ENCODE measurements at places on chromosomes 5 and 9. TPM values are rescaled to one million over a fixed set of nuclear protein-coding genes. Genes with fewer than 3 reads are reported as not detected.
A peak's percentile ranks its signal among the peaks of the same experiment; 100 is the strongest.

The SLC6A18 gene
- total RNA-seq = not detected

The HCN1 gene
- not detected for total RNA-seq

The BARHL1 gene
- total RNA-seq = not detected

The SV2C gene
- total RNA-seq = 0.03 TPM

DNA sequence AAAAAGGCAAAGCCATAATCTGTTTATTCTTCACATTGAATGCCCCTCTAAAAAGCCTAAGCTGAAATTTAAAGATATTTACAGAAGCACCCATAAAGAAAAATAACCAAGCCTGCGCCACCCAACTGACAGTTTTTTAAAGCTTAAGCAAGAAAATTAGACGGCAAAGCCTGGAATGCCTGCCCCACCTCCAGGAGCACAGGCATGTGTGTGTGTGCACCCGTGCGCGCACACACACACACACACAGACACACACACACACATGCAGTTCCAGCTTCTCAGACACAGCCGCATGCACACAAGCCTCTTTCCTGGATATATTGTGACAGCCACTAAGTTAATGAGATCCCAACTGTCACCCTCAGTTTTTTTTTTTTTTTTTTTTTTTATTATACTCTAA is 88.2 kb downstream of the FRMD3 start:
- H3K27me3 ChIP-seq = no peaks in the 10 kb centered on the region
- no peaks in the 10 kb centered on the region for H3K36me3 ChIP-seq
- no peaks in the 10 kb centered on the region for H3K4me1 ChIP-seq
- H3K27ac ChIP-seq = no peak overlapping the region
- H3K4me3 ChIP-seq = no peak overlapping the region

GRCh38 chr9:2363138-2363745 is 258.3 kb upstream of the VLDLR start:
- no peaks in the 10 kb centered on the region for H3K4me1 ChIP-seq
- H3K36me3 ChIP-seq = no peaks in the 10 kb centered on the region
- DNase-seq = no peak
- no peak overlapping the region for H3K27ac ChIP-seq
- H3K4me3 ChIP-seq = no peak overlapping the region
- no peaks in the 10 kb centered on the region for H3K27me3 ChIP-seq

DNA sequence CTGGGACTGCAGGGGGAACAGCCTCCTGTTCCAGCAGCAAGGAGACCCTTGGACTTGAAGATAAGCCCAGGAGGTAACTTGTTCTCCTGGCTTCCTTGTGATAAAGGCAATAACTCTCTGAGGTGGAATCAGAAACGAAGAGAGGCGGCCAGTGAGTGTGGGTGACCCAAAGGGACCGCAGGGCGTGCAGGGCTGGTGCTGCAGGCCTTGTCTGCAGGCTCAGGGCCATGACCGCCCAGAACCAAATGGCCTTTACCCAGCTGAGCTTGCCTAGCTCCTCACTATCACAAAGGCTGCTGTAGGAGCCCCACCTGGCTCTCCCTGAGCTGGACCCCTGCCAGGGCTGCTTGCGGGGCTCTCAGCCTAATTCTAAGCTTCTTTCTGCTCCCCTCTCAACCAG is 72.5 kb downstream of the NDFIP1 start:
- no peaks in the 10 kb centered on the region for H3K36me3 ChIP-seq
- H3K4me3 ChIP-seq = no peak overlapping the region
- H3K27ac ChIP-seq = no peak overlapping the region
- no peak for DNase-seq

DNA sequence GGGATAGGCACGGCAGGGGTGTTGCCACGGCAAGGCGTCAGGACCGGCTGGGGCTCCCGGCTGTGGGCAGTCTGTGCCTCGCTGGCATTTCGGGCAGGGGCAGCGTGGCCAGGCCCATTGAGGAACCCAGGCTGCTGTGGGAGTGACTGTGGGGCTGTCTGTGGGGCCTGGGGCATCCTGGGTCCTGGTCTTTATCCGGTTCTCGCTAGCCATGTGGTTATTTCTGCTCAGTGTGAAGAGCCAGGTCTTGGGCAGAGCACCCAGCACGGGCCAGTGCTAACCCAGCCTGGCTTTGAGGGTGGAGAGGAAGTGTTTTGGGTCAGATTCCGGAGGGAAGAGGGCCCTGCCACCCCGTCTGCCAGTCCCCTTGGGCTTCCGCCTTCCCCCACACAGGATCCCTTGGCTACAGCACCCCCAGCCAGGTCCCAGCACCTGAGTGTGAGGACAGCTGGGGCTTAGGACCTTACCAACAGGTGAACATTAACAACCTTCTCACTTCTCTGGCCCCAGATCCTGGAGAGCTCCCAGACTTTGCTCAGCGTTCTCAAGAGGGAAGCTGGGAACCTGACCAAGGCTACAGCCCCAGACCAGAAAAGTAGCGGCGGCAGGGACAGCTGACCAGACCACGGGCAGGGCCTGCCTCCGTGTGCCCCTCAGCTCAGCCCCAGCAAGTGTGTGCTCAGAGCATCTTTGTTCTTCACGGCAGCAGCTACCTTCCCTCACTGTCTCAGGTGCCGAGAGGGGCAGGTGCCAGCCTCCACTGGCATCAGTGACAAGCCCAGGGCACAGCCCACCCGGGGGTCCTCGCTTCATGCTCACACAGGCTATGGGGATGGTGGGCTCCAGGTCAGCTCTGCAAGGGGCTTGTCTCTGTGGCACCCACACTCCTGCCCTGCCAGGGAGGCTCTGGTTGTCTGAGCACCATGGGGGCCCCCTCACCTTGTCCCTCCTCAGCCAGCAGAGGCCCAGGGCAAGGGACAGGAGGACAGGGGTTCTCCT is 1.1 kb downstream of the SSNA1 start:
- peak overlapping the region; percentile 100 for H3K4me3 ChIP-seq
- H3K36me3 ChIP-seq = peaks cover 34% of the 10 kb centered on the region
- no peaks in the 10 kb centered on the region for H3K27me3 ChIP-seq

Measured in CD4-positive, alpha-beta T cell (primary cell).